ENCODE measurements at places on chromosomes 6 and 20. TPM values are rescaled to one million over a fixed set of nuclear protein-coding genes. Genes with fewer than 3 reads are reported as not detected.

Gene FAM184A
- 0.17 TPM for total RNA-seq

Gene VEGFA
- total RNA-seq = 53.8 TPM

Gene FKBP1A
- total RNA-seq = 111 TPM

Gene MYT1
- not detected for total RNA-seq

Gene HMGCLL1
- 0.34 TPM for total RNA-seq

Gene ZSCAN12
- 5.5 TPM for total RNA-seq

Gene COX4I2
- not detected for total RNA-seq

Gene SYCP2L
- total RNA-seq = 0.30 TPM

Gene KCNK5
- 0.15 TPM for total RNA-seq

Gene RNF144B
- total RNA-seq = 1.3 TPM

Gene SYNJ2
- 12.4 TPM for total RNA-seq

Gene PTCRA
- not detected for total RNA-seq

Gene EPB41L1
- total RNA-seq = 7.9 TPM

Gene FKBP1C
- total RNA-seq = under 0.01 TPM

Gene GJA10
- not detected for total RNA-seq

Gene RBBP8NL
- not detected for total RNA-seq

Gene CRIP3
- total RNA-seq = not detected

Gene SNRPB
- total RNA-seq = 670 TPM

Gene C6orf15
- total RNA-seq = not detected

Gene EYA2
- 1.0 TPM for total RNA-seq

Gene COL19A1
- total RNA-seq = not detected

Gene CPNE5
- total RNA-seq = not detected

Gene RGS17
- 8.2 TPM for total RNA-seq
